ENCODE measurements at places on chromosomes 12 and 14.

- no peak for DNase-seq
These were observed 225.2 kb upstream of the RTL1 start for GRCh38 chr14:101128478-101129321.

- no peak for DNase-seq
These were observed 2.6 kb downstream of the EGLN3 start for GRCh38 chr14:33948145-33948868.

DNA sequence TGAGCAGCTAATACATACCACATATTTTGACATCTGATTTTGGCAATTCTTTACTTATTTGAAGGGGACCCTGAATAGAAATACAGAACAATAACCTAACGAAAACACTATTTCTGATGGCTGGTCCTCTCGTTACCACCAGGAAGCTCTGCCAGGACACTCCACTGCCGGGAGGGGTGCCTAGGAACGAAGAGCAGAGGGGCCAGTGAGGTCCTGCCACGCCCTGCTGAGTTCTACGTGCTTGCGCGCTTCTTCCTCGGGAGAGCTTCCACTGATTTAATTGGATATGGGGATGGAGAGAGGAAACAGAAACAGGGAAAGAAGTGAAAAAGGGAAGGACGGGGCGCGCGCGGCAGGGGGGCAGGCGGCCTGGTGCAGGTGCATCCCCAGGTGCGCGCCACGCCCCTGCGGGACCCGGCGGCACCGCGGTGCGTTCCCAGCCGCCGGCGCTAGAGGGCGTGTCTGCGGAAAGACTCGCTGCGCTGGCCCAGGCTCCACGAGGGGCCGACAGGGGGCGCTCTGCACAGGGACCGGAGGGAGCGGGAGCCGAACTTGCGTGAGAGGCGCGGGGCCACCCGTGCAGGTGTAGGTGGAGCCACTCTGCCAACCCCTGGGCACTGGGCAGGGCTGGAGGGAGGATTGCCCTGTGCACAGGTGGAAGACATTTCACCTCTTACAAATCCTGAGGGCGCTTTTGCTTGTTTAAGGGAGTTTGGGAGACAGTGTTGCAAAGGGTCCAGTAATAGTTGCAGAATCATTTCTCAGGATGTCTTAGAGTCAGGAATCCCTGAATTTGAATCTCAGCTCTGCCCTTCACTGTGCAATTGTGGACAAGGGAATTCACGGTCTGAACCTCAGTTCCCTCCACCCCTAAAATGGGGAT lies 986.3 kb upstream of the TMEM132C start:
- DNase-seq = no peak

GRCh38 chr14:55426891-55427290 lies 13.5 kb downstream of the TBPL2 start:
- DNase-seq = no peak

GRCh38 chr12:13164921-13165616 lies 31.5 kb upstream of the EMP1 start:
- no peak for DNase-seq

DNA sequence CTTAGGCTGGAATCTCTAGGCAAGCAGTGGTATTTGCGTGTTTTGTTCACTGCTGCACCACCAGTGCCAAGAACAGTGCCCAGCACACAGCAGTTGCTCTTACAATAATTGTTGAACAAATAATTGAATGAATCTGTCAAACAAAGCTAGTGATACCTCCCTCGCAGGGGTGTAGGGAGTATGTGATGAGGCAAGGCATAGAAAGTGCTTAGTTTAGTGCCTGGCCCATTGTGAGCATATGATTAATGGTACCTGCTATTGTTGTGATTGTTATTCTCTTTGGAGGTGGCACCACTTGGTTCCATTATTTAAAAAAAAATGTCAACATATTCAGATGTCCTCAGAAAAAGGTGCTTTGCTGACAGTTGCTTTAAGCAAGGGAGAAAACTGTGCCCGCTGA lies 210.1 kb upstream of the TBX3 start:
- DNase-seq = no peak

- DNase-seq = no peak
These were observed 11.7 kb upstream of the OSBPL8 start for GRCh38 chr12:76571256-76571655.

DNA sequence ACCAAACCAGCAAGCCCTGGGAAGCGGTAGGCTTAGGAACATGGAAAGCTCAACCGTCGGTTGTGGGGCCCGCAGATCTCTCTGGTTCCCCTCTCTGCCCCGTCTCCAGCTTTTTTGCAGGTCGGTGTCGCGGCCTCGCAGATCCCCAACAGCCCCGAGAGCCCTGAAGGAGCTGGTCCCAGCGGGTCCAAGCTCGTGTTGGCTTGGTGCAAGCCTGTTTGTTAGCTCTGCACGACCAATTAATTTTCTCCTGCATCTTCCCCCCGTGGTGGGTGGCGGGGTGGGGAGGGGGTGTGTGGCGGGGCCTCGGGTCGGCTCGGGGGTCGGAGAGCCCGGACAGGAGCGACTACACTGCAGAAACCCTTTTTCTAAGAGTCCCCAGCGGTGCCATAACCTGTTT lies 449 bp upstream of the SLC24A4 start:
- DNase-seq = no peak

- no peak for DNase-seq
These were observed 167.9 kb downstream of the PHETA1 start for GRCh38 chr12:111201036-111201435.

GRCh38 chr12:116053479-116054200 lies 223.9 kb downstream of the MED13L start:
- no peak for DNase-seq

Data from anterior cingulate cortex (tissue), 58 donors.